Stimulated activated CD8-positive, alpha-beta memory T cell treated with anti-CD3 and anti-CD28 coated beads, Interleukin-7, amount 100 ng/mL, for 1 hour (primary cell): ENCODE measurements at places on chromosomes 2 and 18.

DNA sequence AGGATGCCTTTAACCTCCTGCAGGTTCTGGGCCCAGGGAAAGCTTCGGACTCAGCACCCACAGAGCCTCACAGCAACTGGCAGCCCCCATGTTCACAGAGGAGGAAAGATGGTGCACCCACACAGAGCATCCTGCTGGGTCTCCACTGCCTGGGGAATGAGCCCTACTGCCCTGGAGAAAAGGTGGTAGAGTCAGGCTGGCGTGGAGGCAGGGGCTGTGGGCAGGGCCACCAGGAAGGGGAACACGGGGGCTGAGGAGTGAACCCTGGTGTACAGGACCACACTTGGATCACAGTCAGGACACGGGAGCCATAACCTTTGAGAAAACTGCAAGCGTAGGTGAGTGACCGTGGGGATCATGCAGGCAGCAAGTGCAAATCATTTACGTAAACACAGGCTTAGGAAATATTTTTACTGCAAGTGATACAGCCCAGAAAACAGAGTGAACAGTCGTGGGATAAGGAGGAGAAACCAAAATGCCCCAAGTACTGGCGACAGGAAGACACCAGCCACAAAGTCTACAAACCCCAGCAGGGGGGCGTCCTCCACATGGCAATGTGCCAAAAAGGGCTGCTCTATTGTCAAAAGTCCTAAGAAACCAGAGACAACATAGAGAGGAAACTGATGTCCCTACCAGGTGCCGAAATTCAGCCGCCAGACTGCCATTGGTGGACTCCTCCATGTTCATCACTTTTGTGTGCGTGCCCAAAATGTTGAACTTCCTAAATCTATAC lies 27.6 kb downstream of the STAT1 start:
- no peak for DNase-seq

- DNase-seq = no peak
Measured at GRCh38 chr18:3264362-3264761, 2.4 kb downstream of the MYL12B start.

GRCh38 chr2:233084488-233084887 lies 24.3 kb downstream of the INPP5D start:
- no peak for DNase-seq

GRCh38 chr18:25805323-25805722 lies 285.1 kb downstream of the SS18 start:
- no peak for DNase-seq

DNA sequence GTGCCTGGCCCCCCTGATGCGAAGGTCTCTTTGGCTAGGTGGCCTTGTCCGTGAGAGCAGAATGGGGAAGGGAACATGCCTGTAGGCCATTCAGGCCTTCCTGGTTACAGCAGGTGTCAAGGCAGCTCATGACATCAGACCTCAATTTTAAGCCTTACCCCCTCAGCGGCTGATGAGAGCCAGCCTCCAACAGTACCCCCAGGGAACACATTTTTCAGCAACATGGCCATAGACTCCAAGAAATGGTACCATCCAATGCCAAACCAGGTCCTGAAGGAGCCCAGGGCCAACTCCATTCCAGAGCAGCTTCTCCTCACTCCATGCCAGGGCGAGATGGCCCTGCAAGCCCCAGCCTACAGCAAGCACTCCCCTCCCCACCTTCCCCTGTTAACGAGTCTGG lies 199.2 kb downstream of the SMAD2 start:
- no peak for DNase-seq

DNA sequence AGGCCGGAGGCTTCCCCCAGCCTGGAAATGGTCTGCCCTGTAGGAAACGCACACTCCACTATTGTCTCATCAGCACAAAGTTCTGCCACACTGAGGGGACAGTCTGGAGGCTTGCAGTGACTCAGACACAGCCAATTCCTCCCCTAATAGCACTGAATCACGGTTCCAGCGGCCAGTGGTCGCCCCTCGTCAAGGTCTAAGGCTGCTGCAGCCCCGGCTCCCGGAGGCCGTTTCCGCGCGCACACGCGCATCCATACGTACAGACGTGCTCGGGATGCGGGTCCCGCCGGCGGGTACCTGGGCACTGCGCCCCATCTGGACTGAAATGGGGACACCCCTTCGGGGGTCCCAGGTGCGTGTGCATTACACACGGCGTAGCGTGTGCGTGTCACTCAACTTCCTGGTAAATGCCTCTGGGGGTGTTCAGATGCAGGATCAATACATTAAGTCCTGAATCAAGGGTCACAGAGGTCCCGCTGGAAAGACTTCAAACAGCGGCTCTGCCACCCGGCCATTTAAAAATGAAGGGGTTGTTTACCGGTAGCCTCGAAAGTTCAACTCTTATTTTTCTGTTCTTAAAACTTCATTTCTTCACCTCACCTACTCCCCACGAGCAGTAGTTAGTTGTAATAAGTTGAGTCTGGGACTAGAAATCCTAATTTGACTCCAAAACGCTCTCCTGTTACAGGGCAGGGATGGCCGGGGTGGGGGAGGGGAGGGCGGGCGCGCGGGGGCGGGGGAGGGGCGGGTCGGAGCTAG lies 572 bp upstream of the ZNF516 start:
- no peak for DNase-seq

DNA sequence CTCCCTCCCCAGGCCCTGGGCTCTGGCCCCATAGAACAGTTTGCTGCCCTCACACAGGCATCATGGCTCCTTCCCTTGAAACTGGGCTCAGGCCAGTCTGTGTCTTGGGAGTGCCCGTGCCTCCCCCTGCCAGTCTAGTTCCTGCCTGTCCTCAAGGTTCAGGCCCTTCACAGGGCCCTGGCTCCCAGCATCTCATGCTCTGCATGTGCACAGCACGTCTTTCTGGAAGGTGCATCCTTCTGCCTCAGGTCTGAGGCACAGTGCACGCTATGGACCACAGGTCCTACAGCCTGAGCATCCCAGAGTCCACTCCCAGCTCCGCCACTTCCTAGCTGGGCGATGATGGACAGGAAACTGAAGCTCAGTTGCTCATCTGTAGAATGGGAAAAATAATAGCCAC lies 35.6 kb upstream of the FOSL2 start:
- DNase-seq = no peak

- DNase-seq = no peak
Measured at GRCh38 chr2:200765139-200765951, 46.4 kb upstream of the BZW1 start.

- no peak for DNase-seq
Measured at GRCh38 chr18:78619854-78620253, 359.8 kb upstream of the SALL3 start.

GRCh38 chr2:65604246-65604645 lies 171.8 kb upstream of the SPRED2 start:
- no peak for DNase-seq

- no peak for DNase-seq
Measured at GRCh38 chr18:6069539-6069938, 174.2 kb upstream of the TMEM200C start.

DNA sequence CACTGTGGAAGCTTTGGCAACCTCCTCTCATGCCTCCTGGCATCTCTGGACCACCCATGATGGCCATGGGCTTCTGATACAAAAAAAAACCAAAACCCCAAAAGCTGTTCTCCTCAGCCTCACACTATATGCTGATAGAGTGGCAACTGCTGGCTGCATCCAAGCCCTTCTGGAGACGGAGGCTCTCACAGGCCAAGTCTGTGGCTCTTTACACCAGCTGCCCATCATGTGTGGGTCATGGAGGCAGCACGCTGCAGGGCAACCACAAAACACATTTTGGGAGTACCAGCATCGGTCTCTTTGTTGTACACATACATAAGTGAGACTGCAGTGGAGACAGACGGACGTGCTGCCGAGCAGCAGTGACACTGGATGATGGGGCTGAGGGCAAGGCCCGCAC lies 45.3 kb downstream of the SP110 start:
- no peak for DNase-seq

- no peak for DNase-seq
Measured at GRCh38 chr18:22314420-22314819, 103.3 kb downstream of the CTAGE1 start.

DNA sequence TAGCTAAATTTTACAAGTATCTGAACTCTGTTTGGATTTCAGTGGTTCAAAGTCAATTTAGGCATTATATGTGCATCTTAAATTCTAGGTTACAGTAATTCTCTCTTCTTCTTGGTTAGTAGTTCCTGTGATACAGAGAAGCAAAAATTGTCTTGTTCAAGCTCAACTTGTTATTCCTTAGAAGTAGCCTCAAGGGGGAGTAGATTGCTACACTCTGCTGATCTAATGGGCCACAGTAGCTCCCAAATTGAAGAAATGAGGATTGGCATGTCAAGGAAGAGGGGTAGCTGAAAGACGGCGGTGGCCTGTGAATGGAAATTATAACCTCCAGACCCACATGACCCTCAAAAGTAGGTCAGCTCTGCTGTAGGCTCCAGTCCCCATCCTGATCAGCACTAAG lies 334.7 kb downstream of the HRH4 start:
- DNase-seq = no peak
